ENCODE measurements at places on chromosomes 11 and 22. TPM values are rescaled to one million over a fixed set of nuclear protein-coding genes. Genes with fewer than 3 reads are reported as not detected.

Gene IGF2
- 3.3 TPM for total RNA-seq

Gene LYVE1
- total RNA-seq = not detected

DNA sequence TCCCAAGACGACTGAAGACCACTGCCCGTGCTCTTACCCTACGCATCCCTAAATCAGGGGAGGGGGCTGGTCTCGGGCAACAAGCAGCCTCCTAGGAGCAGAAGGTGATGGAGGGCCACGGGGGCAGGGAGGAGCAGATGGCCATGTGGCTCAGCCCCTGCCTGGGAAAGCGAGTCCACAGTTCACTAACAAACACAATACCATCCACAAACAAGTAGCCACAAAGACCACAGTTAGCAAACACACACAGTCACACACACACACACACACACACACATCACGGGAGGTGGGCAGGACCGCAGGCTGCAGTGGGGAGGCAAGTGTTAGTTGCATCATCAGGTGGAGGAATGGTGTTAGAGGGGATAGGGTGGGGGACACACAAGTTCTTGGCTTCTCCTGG, 13.2 kb upstream of the FXYD2 start:
- no peaks in the 10 kb centered on the region for H3K36me3 ChIP-seq
- H3K27me3 ChIP-seq = no peaks in the 10 kb centered on the region
- no peak overlapping the region for H3K27ac ChIP-seq
- DNase-seq = no peak
- no peak overlapping the region for H3K4me3 ChIP-seq
- H3K4me1 ChIP-seq = no peaks in the 10 kb centered on the region

- H3K4me1 ChIP-seq = no peaks in the 10 kb centered on the region
- H3K27ac ChIP-seq = no peak overlapping the region
- no peaks in the 10 kb centered on the region for H3K36me3 ChIP-seq
- DNase-seq = no peak
- no peak overlapping the region for H3K4me3 ChIP-seq
Observed at GRCh38 chr22:35838855-35839576, 121.3 kb downstream of the APOL5 start.

- H3K27me3 ChIP-seq = no peaks in the 10 kb centered on the region
- H3K27ac ChIP-seq = no peak overlapping the region
- no peak overlapping the region for H3K4me3 ChIP-seq
- no peak for DNase-seq
- H3K4me1 ChIP-seq = peaks cover 24% of the 10 kb centered on the region
- H3K36me3 ChIP-seq = no peaks in the 10 kb centered on the region
Observed at GRCh38 chr11:35036639-35037038, 102.3 kb upstream of the CD44 start.

DNA sequence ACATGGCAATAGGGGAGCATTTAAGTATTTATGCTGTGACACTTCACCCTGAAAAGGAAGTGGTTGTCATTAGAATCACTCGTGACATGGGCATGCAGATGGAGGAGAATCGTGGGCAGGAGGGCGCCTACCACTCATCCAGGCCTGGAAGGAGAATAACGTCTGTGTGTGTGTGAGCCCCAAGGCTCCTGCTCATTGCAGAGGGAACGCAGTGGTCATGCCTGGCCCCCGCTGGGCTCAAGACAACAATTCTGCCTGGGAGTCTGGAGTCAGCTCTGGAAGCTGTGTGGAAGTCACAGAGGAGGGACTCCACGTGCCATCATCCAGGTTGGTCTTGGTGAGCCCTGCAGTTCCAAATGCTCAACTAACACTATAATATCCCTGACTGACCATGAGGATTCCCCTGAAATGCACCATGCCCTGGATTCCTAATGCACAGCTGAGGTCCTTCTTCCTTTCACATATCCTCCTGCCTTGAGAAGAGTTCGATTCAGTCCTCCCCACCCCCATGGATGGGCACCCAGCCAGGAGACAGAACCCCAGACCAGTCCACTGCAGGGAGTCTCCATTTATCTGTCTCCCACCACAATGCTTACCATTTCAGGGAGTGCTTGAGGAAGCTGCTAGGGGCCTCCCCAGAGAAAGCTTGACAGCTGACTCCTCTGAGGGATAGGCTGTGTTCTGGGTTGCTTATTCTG, 446.9 kb upstream of the B3GAT1 start:
- no peak for DNase-seq
- no peak overlapping the region for H3K27ac ChIP-seq
- no peaks in the 10 kb centered on the region for H3K27me3 ChIP-seq
- H3K4me3 ChIP-seq = no peak overlapping the region
- no peaks in the 10 kb centered on the region for H3K4me1 ChIP-seq

GRCh38 chr22:49861642-49862495, 8.2 kb downstream of the ZBED4 start:
- H3K4me3 ChIP-seq = no peak overlapping the region
- no peak for DNase-seq
- H3K27ac ChIP-seq = no peak overlapping the region
- H3K4me1 ChIP-seq = peaks cover 12% of the 10 kb centered on the region
- no peaks in the 10 kb centered on the region for H3K27me3 ChIP-seq
- no peaks in the 10 kb centered on the region for H3K36me3 ChIP-seq

- peaks cover 7% of the 10 kb centered on the region for H3K4me1 ChIP-seq
- no peak overlapping the region for H3K4me3 ChIP-seq
- DNase-seq = no peak
- no peaks in the 10 kb centered on the region for H3K36me3 ChIP-seq
Observed at GRCh38 chr11:111421251-111421650, 42.2 kb upstream of the POU2AF1 start.

DNA sequence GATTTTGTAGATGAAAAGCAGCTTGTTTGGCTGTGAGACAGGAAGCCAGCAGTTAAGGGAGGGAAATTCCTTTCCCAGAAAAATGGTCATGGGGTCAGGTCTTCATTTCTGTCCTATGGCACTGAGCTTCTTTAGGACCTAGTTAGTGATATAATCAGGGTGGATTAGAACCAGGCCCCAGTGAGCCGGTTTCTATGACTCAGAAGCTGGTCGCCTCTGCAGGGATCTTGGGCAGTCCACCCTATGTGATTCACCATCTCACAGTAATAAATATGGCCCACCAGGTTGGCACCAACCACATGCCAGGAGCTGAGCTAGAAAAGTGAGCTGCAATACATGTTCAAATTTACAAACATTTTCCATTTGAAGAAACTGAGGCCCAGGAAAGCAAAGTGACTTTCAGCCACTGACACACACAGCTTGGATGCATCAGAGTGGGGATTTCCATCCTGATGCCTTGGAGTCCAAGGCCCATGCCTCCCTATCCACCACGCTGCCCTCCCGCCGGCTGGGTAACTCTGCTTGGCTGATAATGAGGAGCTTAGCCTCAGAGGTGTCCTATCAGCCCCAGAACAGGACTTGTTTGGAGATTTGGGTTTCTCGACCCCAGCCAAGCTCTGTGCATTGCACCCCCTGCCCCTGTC, 42.0 kb downstream of the CD82 start:
- peaks cover 44% of the 10 kb centered on the region for H3K4me1 ChIP-seq
- no peaks in the 10 kb centered on the region for H3K27me3 ChIP-seq
- H3K4me3 ChIP-seq = no peak overlapping the region
- H3K36me3 ChIP-seq = no peaks in the 10 kb centered on the region
- no peak overlapping the region for H3K27ac ChIP-seq

DNA sequence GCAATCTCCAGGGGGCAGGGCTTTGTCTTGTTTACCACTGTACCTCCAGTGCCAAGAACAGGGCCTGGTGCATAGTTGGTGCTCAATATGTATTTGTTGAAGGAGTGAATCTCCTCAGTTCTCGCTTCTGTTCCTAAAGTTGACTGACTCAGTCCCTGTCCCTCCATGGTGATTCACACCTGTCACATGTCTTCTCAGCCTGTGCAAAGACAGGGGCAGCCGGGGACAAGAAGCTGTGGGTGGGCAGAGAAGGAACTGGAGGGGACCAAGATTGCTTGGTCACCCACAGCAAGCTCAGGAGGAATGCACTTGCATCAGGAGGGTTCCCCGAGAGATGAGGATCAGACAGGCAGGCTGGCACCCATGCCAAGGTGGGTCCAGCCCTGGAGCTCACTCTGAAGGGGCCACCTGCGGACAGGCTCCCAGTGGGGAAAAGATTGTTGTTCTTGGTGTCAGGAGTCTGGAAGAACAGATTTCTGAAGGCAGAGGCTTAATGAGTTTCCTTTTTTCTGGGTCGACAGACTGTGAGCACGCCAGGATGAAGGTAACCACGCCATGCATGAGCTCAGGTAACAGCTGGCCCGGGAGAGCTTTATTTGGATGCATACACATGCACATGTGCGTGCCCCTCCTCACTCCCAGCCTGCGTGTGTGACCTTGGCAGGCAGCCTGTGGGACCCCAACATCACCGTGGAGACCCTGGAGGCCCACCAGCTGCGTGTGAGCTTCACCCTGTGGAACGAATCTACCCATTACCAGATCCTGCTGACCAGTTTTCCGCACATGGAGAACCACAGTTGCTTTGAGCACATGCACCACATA, 16.9 kb downstream of the IL17RA start:
- DNase-seq = no peak
- H3K27me3 ChIP-seq = no peaks in the 10 kb centered on the region
- no peak overlapping the region for H3K27ac ChIP-seq
- peaks cover 85% of the 10 kb centered on the region for H3K4me1 ChIP-seq
- H3K4me3 ChIP-seq = no peak overlapping the region
- peaks cover 66% of the 10 kb centered on the region for H3K36me3 ChIP-seq

- DNase-seq = peak; percentile 64
- H3K4me1 ChIP-seq = peaks cover 21% of the 10 kb centered on the region
- peaks cover 6% of the 10 kb centered on the region for H3K27me3 ChIP-seq
- H3K4me3 ChIP-seq = no peak overlapping the region
Observed at GRCh38 chr22:50010676-50011446, 1.7 kb downstream of the IL17REL start.

All from CD8-positive, alpha-beta memory T cell (primary cell).